C1 segment of cervical spinal cord (tissue), 14 donors: ENCODE measurements at places on chromosomes 12 and 14.

GRCh38 chr12:123050913-123051312 lies 70.4 kb downstream of the ARL6IP4 start:
- no peak for DNase-seq

DNA sequence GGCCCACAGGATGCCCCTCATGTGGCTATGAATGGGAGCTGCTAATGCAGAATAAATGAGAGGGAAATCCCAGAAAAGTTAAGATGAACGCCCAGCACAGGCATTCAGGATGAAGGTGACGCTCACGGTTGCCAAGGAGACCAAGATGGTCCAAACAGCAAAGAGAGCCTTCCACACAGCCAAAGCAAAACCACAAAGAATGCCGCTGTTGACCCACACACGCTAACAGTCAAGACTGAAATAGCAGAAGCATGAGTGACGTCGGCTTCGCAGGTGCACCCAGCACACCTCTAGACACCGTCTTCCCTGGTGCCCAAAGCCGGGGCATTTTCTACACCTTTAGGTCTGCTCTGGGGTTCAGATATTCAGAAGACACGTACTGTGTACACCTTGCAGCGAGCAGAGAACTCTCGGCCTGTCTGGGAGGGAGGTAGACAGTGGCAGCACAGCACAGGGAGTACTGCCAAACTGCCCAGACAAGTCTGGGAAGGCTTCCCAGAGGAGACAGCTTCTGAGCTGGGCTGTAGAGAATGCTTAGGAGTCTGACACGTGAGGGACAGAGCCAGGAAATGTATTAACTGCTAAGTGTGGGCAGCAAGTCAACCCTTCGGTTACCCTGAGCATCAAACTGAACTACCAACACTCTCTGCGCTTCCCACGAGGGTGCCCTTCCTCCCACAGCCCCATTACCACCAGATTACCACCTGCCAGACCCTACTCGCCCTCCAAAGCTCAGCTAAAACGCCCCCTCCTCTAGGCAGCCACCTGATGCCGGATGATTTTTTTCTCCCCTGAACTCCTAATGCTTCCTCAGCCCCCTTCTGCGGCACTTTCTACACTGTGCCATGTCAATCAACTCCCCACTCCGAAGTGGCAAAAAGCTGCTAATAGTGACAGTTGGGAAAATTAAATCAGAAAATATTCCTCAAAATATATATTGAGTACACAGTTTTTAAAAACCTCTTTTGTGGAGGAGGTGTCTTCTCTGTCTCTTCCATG lies 50.1 kb downstream of the CCDC88C start:
- no peak for DNase-seq

DNA sequence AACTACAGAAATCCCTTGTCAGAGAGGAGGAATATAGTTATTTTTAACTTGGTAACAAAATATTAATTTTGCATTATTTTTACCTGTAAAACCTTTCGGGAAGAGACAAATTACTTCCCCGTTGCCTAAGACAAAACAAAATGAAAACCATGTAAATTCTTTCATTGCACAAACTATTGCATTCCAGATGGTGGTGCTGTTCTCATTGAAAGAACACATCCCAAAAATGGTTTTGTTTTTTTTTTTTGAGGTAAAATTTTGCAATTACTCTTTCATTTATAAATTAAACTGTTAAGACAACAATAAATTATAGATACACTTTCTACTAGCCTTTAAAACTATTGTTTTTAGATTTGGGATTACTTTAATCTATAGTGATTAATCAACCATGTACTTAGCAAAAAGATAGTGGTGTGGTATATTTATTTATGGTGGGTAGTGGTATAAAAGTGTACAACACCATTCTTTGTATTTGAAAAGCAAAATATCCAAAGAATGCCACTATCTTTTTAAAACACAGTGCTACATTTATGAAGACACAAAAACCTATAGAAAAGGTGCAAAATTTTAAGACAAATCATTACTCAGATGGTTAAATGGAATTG lies 115.5 kb downstream of the SLC38A1 start:
- no peak for DNase-seq

- DNase-seq, result no peak
These were observed 3.3 kb downstream of the PPP1R3E start for GRCh38 chr14:23299211-23299957.

DNA sequence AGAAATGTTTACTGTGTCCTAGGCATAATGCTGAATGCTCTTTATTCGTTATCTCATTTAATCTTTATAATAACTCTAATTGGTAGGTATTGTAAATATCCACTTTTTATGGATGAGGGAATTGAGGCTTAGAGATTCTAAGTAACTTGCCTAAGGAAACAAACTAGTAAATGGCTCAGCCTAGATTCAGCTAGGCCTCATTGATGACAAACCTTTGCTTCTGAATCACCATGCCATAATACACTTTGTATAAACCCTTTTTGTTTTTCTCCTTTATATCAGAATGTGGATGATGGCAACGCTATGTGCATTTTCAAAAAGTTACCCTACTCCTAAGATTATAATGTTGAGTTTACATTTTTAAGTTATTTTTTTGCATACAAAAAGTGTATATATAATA lies 34.0 kb downstream of the MNAT1 start:
- DNase-seq, result no peak

DNA sequence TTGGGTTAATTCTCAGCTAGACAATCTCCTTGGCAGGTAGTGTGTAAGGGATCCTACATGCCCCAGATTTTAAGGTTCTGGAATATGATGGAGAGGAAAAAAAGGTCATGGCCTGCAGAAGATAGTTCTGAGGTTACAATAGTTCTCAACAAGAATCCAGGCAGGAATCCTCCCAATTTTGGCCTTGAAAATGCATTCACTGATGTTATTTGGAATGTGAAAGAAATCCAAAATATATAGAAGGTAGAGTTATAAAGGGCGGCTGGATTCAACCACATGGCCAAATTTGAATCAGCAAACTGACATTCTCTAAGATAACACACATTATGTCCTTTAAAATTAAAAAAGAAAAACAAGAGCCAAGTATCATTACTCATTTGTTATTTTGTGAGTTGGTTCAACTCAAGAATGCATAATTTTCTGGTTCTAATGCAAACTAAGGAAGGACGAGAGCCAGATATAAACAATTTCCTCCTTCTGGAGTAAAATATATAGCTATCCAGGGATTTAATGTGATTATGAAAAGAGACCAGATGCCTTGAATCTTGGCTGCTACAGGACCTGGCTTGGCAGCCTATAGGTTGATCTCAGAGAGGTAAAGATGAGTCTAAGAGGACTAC lies 177.0 kb upstream of the G2E3 start:
- no peak for DNase-seq

GRCh38 chr14:54567224-54567638 lies 303 bp downstream of the SAMD4A start:
- DNase-seq, result no peak

- DNase-seq, result no peak
These were observed 7.3 kb downstream of the HOXC5 start for GRCh38 chr12:54040148-54040494.

DNA sequence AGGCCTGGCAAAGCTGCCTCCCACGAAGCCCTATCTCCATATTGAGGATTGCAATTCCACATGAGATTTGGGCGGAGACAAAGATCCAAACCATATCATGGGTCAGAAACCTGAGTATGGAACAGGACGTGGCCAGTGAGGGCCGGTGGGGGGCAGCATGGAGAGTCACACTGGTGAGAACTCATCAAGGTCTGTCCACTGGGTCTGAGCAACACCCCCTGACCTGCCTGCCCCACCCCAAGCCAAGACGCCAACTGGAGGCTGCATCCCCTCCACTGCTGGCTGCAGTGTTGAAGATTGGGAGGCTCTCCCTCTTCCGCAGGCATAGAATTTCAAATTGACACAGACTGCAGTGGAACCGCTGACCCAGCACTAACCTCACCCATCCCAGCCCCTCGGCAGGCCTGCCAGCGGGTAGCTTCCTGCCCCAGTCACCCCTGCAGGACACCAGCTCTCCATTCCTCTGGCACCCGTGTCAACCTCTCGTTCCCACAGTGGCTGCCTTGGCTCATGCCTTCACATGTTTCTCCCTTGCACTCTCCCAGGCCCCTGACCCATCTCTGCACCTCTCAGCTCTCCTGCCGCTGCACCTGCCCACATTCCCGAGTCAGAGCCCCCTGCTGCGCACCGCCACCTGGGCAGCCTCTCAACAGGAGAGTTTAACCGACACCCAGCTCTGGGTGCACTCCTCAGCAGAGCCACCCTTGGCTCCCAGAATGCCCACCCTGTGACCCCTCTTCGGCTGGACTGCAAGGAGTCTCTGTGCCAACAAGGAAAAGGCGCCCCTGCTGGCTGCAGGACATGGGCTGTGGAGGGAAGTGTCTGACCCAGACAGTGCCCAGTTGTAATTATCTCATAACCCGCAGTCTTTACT lies 45.2 kb upstream of the PPP2R5C start:
- no peak for DNase-seq

- DNase-seq, result no peak
These were observed 71.1 kb downstream of the PTPRR start for GRCh38 chr12:70849265-70849960.

DNA sequence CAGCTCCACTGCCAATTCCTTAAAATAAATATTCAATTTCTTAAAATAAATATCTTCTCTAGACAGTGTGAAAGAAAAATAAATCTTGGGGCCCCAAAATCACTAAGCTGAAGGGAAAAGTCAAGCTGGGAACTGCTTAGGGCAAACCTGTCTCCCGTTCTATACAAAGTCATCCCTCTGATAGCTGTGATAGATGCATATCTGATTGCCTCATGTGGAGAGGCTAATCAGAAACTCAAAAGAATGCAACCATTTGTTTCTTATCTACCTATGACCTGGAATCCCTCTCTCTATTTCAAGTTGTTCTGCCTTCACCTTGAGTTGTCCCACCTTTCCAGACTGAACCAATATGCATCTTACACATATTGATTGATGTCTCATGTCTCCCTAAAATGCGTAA lies 889.8 kb downstream of the TRHDE start:
- DNase-seq, result no peak

DNA sequence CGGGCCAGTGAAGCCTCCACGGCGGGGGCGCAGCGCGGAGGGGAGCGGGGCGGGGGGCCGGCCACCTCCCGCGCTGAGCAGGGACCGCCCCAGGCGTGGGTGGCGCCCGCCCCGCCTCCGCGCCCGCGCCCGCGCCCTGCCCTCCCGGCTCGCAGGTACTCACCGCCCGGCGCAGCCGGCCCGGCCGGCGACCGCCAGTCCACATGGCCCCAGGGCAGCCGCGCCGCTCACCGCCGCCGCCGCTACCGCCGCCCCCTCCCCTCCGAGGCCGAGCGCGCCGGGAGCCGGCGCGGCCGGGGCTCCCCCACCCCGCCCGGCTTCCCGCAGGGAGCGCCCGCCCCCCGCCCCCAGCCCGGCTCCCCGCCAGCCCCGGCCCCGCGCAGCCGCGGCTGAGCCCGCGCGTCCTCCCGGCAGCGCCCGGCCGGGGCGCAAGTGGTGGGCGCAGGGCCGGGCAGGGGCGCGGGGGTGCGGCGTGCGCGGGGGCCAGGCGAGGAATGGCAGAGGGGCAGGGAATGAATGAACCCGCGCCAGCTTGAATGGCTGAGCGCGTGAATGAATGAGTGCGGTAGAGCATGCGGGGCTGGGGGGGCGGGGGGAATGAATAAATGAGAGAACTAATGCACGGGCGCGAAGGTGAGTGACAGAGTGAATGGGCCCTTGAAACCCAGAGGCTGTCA lies at the start of gene BEGAIN:
TSS of gene BEGAIN (minus strand) at position 332 of the 677 bp plus-strand sequence. CDS start at position 205, 127 bp downstream.
- no peak for DNase-seq

GRCh38 chr14:72902801-72903530 lies 9.1 kb upstream of the DPF3 start:
- DNase-seq, result no peak
